Progenitor cell of endocrine pancreas (in vitro differentiated cells): ENCODE measurements at places on chromosomes 7 and 10. TPM values are rescaled to one million over a fixed set of nuclear protein-coding genes. Genes with fewer than 3 reads are reported as not detected.

PNLIP gene
- not detected in 2 replicates for total RNA-seq

RADIL gene
- 1.8 and 2.0 TPM in 2 replicates for total RNA-seq

EPHA1 gene
- 54.4 and 56.3 TPM in 2 replicates for total RNA-seq

ZNRF2 gene
- total RNA-seq = 13.8 and 14.4 TPM in 2 replicates

CYP3A7 gene
- not detected in 2 replicates for total RNA-seq

LIPM gene
- total RNA-seq = not detected in 2 replicates

LIPN gene
- not detected in 2 replicates for total RNA-seq

NUTM2E gene
- total RNA-seq = 0.36 and 0.40 TPM in 2 replicates

MAPK8 gene
- total RNA-seq = 69.7 and 73.4 TPM in 2 replicates

- DNase-seq = no peak
Measured at GRCh38 chr7:69657331-69657730, 59.1 kb downstream of the AUTS2 start.

GRCh38 chr7:84324136-84324630 is 129.6 kb upstream of the SEMA3A start:
- no peak for DNase-seq

GRCh38 chr10:62511238-62511637 is 137.1 kb downstream of the ZNF365 start:
- no peak for DNase-seq

DNA sequence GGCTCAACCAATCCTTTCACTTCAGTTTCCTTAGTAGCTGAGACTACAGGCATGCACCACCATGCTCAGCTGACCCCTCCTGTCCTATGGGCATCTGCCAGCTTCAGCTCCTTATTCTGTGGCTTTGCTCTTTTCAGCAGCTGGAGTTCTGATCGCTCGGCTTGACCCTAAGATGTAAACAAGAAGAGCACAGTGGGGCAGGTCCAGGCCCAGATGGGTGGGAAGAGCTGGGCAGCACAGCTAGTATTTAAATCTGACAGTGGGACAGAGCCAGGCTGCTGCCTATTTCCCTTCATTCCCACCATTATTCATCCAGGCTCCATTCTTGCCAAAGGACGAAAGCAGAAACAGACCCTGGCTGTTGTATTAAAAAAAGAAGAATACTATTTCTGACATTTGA is 494.9 kb upstream of the PODXL start:
- DNase-seq = no peak

DNA sequence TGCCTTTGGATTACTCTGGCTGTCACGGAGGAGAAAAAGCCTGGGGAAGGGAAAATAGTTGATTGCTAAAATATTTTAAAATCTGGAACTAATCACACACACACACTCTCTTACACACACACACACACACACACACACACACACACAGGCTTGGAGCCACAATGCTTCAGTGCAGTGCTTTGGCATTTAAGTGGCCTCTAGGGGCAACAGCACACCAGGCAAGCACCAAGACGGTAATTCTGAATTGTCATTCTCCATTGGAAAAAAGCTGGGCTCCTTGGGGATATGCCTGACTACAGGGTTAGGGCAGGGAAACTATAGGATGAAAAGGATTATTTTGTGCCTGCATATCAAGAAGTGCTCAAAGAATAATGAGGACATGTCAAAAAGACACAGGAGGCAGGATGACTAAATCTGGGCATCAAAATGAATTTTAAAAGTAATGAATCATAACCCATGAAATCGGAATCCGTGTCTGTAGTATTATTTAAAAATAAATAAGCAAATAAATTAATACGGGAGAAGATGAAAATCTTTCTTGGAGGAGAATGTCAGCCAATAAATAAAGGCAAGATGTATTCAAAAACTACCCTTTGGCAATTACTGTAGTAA is 30.4 kb upstream of the DDC start:
- no peak for DNase-seq

GRCh38 chr10:106815427-106816043 is 349.0 kb downstream of the SORCS1 start:
- DNase-seq = no peak

- peak; percentile 15 for DNase-seq
Measured at GRCh38 chr7:140176122-140176701, 571 bp downstream of the KDM7A start.

- DNase-seq = no peak
Measured at GRCh38 chr7:157263156-157263555, 73.6 kb upstream of the DNAJB6 start.

DNA sequence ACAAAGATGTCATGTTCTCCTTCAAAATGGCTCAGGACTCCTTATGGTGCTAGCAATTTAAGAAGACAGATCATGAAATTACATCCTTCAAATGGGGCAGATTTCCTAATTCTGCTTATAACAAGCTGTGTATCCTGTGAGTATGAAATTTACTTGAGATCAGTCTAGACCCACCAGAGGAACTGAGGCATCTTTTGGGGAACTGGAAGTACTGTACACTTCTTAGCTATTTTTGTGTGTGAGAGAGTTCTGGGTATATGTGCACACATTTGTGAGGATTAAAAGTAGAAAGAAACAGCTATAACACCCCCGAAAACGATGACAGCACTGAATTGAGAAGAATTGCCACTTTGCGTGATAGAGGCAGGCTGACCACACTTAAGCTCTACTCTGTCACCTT is 187.0 kb upstream of the CCDC6 start:
- no peak for DNase-seq

GRCh38 chr7:95126053-95126709 is 198.2 kb downstream of the PON1 start:
- DNase-seq = no peak

DNA sequence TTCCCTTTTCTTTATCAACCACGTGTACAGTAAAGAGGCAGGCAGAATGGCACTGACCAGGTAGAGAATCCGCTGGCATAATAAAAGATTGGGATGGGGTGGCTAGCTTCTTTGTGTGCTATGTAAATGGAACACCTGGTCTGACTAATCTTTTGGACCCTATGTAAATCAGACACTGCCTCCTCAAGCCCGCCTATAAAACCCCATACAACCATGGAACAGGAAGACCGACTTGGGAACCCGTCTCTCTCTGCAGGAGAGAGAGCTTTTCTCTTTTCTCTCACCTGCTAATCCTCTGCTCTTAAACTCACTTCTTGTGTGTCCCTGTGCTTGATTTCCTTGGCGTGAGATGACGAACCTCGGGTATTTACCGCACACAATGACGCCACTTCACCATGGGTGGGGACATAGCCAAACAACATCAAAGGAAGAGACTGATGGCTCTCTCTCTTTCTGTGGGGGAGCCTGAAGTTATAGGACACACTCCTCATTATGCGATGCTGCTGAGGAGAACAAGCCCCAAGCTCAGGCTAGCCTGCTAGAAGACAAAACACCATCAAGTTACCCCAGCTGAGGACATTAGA is 94.2 kb downstream of the ARL5B start:
- DNase-seq = no peak

DNA sequence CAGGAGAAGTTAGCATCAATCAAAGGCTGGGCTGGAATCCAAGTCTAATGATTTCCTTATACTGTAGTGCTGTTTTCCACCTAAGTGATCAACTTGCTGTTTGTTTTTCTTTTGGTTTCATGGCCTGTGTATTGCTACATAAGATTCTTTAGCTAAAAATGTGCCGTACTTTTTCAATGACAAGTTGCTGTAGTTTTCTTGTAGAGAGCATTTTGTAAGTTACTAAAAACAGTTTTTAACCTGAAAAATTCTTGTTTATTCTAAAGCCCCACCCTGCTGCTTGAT is 1.3 kb downstream of the HELLS start:
- no peak for DNase-seq

- no peak for DNase-seq
Measured at GRCh38 chr7:98107313-98107721, 655 bp downstream of the LMTK2 start.

DNA sequence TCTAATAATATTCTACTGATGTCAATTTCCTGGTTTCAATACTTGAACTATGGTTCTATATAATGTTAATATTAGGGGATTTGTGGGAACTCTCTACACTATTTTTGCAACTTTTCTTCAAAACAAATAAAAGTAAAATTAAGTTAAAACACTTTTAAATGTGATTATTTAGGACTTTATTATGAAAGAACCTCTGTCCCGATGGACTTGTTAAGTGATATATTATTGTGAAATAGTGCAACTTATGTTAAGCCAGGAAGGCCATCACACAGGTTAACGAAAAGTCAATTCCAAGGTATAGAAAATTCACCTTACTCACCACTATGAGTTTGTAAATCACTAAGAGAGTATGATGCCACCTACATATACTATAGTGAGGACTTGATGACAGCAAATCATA is 79.2 kb downstream of the IMMP2L start:
- DNase-seq = no peak

GRCh38 chr7:1619152-1620079 is 49.6 kb upstream of the PSMG3 start:
- no peak for DNase-seq

DNA sequence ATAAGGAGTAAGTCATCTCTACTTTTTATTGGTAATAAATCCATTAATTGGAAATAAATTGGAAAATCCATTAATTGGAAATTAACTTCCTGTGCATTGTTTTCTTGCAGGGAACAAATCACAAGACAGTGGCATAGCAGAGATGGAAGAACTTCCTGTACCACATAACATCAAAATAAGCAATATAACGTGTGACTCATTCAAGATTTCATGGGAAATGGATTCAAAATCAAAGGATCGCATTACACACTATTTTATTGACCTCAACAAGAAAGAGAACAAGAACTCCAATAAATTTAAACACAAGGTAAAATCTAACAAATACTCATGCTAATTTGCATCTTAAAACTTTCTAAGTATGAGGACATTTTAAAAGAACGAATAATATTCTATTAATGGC is 57.8 kb downstream of the PHYHIPL start:
- no peak for DNase-seq

DNA sequence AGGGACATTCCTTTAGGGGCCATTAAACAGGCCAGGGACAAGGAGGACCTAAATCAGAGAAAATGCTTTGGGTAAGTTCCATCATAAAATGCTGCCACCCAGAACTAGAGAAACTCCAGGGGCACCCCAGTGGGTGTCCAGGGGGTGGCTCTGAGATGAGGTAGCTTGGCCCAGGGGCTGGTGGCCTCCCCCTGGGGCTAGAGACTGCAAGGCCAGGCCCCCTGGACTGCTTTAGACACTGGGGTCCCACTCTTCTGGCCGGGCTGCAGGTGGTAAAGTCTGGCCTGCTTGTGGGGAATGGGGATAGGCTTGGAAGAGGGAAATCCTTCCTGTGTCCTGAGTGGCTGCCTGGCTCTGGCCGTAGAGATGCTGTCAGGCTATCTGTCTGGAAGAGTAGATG is 169.6 kb upstream of the PODXL start:
- DNase-seq = no peak

GRCh38 chr7:67743501-67743900 is 746.9 kb downstream of the TYW1 start:
- DNase-seq = no peak

- no peak for DNase-seq
Measured at GRCh38 chr10:33193701-33194521, 140.6 kb downstream of the NRP1 start.
